ENCODE measurements at places on chromosomes 3 and 15.

DNA sequence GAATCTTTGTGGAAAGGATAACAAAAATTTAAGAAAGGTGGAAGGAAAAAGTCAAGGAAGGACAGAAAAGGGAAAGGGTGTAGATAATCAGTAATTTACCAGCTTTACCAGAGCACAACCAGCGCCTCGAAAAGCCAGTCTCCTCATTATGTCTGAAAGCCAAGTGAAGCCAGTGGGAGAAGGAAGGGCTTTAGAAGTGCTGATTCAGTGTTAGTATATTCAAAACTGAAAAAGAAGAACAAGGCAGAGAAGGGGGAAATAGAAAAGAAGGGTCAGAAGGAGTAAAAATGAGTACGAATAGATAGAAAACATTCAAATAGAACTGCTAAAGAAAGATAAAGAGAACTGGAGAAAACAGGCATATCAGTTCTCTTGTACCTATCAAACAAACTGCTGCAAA is 4.1 kb downstream of the PBRM1 start:
- peaks cover 46% of the 10 kb centered on the region for H3K36me3 ChIP-seq
- H3K4me3 ChIP-seq = peak overlapping the region; percentile 20

GRCh38 chr3:6528951-6529350 is 332.0 kb upstream of the GRM7 start:
- no peaks in the 10 kb centered on the region for H3K4me1 ChIP-seq
- no peak for DNase-seq
- H3K27me3 ChIP-seq = no peaks in the 10 kb centered on the region
- H3K4me3 ChIP-seq = no peak overlapping the region
- no peaks in the 10 kb centered on the region for H3K36me3 ChIP-seq

DNA sequence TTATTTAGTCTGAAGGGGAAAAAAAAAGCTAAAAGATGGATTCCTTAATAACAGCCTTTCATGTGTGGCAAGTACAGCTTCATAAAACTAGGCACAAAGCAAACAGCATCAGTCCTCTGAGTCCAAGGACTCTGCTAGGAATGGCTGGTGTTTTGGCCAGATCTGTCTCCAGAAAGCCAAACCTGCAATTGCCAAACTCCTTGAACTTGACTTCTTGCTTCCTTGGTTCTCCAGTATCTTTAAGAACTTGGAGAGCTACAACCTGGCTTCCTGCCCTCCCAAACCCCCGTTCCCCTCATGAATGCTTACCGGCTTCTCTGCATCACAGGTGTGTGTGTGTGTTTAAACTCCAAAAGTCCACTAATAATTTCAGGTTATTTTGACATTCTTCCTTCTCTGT is 1.6 kb upstream of the PLOD2 start:
- no peak for DNase-seq
- H3K36me3 ChIP-seq = no peaks in the 10 kb centered on the region
- H3K27me3 ChIP-seq = peaks cover 32% of the 10 kb centered on the region
- no peak overlapping the region for H3K4me3 ChIP-seq
- H3K27ac ChIP-seq = no peak overlapping the region

DNA sequence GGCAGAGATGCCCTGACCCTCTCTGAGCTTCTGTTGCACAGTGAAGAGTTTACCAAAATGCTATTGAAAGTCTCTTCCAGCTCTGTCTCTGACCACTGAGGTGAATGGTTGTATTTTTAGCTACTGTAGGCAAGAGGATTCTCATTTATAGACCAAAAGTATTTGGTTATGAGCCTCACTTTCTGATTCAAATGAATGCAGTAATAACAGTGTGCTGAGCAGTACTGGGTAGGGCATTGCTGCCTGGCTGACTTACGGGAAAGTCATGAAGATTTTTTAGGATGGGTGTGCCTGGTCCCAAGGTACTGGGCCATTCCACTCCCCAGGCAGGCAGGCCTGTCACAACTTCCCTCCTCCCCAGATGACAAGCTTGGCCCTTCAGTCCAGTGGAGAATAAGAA is 15.5 kb downstream of the PLA1A start:
- H3K36me3 ChIP-seq = no peaks in the 10 kb centered on the region
- H3K4me3 ChIP-seq = no peak overlapping the region
- H3K27ac ChIP-seq = no peak overlapping the region
- DNase-seq = no peak

GRCh38 chr15:60496853-60497252 is 17.9 kb upstream of the ICE2 start:
- no peak for DNase-seq
- H3K4me3 ChIP-seq = no peak overlapping the region
- no peak overlapping the region for H3K27ac ChIP-seq
- H3K27me3 ChIP-seq = no peaks in the 10 kb centered on the region

GRCh38 chr15:74191798-74192197 is 10.8 kb downstream of the STRA6 start:
- no peak overlapping the region for H3K27ac ChIP-seq
- no peaks in the 10 kb centered on the region for H3K4me1 ChIP-seq
- no peaks in the 10 kb centered on the region for H3K27me3 ChIP-seq
- H3K36me3 ChIP-seq = no peaks in the 10 kb centered on the region
- no peak overlapping the region for H3K4me3 ChIP-seq
